ENCODE measurements at places on chromosomes 2 and 18.

GRCh38 chr2:220071696-220072095 is 444.3 kb downstream of the SLC4A3 start:
- no peak for DNase-seq

DNA sequence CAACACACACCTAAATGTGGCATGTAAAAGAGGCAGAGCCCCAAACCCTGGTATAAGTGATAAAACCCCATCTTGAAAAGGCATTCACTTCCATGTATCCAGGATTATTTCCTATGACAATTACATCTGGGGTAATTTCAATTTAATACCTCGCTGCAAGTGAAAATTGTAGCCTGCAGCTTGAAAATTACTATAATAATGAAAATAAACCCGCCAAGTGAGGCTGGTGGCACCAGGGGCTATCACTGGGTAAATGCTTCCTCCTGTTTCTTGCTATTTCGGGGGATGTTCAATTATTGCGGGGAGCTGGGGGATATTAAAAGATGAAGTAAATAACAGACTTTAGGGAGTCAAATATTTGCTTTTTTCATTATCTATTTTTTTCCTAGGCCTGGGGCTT is 159.5 kb upstream of the CAPN13 start:
- no peak for DNase-seq

DNA sequence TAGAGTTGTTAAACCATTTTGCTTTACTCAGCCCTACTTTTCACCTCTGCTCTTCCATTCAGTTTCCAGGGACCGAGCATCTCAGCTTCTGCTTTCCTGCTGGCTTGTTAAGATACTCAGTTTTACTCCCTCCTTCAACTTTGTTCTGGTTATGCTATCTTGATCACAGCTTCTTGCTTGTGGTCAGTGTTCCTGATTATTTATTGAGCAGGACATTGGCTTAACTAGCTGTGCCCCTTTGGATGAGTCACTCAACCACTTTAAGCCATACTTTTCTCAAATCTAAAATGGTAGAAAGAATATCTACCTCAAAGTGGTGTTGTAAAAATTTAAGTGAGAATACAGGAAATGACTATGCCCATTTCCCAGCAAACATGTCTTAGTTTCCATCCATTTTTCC is 124.0 kb downstream of the KYNU start:
- DNase-seq = no peak

GRCh38 chr2:216236486-216236885 is 127.3 kb downstream of the XRCC5 start:
- DNase-seq = no peak

GRCh38 chr2:38298539-38298938 is 78.5 kb downstream of the ATL2 start:
- no peak for DNase-seq

- no peak for DNase-seq
These were observed 143.4 kb downstream of the NR4A2 start for GRCh38 chr2:156189143-156189542.

- no peak for DNase-seq
These were observed 143.7 kb downstream of the MC4R start for GRCh38 chr18:60228609-60229595.

- no peak for DNase-seq
These were observed 279.8 kb upstream of the SLC14A2 start for GRCh38 chr18:45335282-45336043.

DNA sequence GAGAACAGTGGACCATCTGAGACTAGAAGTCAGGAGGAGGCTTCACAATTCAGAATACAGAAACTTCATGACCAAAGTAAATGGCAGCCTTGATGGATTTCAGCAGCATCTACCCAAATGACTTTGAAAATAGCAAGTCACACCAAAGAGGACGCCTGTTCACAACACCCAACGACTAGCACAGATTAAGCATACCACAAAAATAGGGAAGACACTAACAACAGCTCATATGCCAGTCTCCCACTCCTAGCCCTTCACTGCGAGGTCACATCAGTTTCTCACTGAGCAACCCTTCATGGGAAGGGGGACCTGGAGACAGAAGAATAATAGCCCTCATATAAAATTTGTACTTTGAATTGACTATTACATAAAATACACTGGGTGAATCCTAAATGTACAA is 228.4 kb upstream of the SLC39A10 start:
- no peak for DNase-seq

DNA sequence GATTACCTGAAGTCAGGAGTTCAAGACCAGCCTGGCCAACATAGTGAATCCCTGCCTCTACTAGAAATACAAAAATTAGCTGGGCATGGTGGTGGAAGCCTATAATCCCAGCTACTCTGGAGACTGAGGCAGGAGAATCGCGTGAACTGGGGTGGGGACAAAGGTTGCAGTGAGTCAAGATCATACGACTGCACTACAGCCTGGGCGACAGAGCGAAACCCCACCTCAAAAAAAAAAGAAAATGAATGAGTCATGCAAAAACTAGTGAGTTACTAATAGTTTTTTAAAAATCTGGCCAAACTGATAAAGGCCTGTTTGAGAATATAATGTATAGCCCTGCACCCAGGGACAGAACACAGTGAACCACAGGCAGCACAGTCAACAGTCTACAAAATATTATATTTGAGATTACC is 17.5 kb downstream of the AFG3L2 start:
- no peak for DNase-seq
